ENCODE measurements at places on chromosomes 12 and 14.
A peak's percentile ranks its signal among the peaks of the same experiment; 100 is the strongest.

GRCh38 chr14:37598747-37599506 is 3.5 kb downstream of the TTC6 start:
- DNase-seq: no peak

DNA sequence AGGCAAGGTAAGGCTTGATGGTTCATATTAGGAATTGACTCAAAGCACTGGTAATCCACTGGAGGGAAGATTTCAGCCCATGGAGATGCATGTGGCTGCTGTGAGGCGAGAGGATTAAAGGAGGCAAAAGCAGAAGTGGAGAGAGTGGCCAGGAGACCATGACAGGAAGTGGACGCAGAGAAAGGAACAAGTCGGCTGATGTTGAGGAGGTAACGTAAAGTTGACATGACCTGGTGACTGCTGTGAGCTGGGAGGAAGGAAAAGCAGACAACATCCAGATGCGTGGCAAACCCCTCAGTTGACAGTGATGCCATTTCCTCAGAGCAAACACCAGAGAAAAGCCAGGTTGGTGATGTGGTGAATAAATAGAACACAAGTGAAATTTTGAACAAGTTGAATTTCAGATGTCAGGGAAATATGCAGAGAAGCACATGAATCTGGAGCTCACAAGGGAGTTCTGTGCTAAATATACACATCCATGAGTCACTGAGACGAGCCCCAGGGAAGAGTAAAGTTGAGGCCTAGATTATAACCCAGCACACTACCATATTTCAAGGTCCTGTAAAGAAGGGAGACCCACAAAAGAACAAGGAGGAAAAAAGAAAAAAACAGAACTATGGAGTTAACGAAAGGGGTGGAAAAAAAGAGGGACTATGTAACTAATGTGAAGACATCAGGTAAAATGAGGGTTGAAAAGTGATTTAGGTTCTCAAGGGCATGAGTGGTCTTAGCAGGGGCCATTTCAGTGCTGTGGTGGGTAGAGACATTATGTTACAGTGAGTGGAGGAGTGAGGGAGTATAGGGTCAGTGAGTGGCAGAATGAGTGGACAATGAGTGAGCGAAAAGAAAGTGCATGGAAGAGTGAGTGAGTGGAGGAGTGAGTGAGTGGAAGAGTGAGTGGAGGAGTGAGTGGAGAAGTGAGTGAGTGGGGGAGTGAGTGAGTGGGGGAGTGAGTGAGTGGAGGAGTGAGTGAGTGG is 61.6 kb upstream of the GZMB start:
- DNase-seq: no peak

DNA sequence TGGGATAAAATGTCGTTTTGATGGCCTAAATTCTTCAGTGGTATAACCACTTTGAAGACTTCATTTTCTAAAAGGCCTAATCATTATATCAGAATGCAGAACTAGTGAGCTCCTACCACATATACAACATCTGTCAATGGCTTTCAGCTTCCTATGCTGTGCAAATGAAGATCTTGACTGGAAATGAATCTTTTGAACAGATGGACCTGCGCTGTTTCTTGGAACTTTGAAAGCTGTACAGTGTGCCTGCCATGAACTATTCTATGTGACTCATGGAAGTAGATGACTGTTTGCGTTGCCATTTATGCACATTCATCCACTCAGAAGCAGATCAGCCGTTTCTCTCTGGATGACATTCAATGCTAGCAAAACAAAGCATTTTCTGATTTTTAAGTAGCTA is 542.2 kb upstream of the USP15 start:
- DNase-seq: no peak

GRCh38 chr12:7144414-7145120 is 14.4 kb downstream of the CLSTN3 start:
- peak; percentile 61 for DNase-seq

DNA sequence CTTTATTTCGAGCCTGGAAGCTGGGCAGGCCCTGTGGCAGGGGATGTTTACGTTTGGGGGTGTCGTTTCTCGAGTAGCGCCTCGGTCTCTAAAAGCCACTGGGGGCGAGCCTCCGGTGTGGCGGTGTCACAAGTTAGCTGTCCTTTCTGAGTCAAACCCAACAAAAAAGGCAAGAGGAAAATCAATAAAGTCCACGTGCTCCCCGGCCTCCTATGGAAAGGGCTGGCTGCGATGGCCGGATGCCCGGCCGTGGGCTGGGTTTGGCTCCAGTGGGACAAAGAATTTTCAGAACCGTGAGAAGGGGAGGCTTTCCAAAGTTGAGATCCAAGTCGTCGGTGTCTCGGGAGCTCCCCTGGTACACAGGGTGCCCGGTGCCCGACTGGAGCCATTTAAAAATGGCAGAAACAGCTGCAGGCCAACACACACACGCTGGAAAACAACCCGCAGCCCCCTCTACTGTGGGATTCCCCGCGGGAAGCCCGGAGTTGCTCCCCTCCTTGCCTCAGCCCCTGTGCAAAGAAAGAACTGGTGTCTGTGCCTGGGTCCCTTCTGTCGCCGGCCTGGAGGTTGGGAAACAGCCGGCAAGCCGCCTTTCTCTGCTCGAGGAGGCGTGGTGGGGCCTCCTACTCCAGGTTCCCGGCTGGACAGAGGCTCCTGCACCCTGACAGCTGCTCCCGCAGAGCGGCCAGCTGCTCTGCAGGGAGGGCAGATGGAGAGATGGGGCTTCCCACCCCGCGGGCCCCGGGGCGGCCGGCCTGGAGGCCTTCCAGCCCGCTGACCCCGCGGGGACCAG is 1.9 kb downstream of the BCL7A start:
- DNase-seq: peak; percentile 92

- no peak for DNase-seq
Observed at GRCh38 chr12:92096346-92097136, 49.1 kb downstream of the BTG1 start.

Data from SJCRH30 (cell line).